ENCODE measurements at places on chromosomes 11 and 22. TPM values are rescaled to one million over a fixed set of nuclear protein-coding genes. Genes with fewer than 3 reads are reported as not detected.

GRCh38 chr11:63906585-63906984, 10.4 kb downstream of the RCOR2 start:
- peaks cover 3% of the 10 kb centered on the region for H3K36me3 ChIP-seq
- peak; percentile 46 for DNase-seq
- 0 out of 2 replicates have a peak, but pooled peaks cover 5% of the 10 kb centered on the region for H3K4me1 ChIP-seq
- H3K27me3 ChIP-seq = no peaks in the 10 kb centered on the region
- no peak overlapping the region for H3K27ac ChIP-seq

DNA sequence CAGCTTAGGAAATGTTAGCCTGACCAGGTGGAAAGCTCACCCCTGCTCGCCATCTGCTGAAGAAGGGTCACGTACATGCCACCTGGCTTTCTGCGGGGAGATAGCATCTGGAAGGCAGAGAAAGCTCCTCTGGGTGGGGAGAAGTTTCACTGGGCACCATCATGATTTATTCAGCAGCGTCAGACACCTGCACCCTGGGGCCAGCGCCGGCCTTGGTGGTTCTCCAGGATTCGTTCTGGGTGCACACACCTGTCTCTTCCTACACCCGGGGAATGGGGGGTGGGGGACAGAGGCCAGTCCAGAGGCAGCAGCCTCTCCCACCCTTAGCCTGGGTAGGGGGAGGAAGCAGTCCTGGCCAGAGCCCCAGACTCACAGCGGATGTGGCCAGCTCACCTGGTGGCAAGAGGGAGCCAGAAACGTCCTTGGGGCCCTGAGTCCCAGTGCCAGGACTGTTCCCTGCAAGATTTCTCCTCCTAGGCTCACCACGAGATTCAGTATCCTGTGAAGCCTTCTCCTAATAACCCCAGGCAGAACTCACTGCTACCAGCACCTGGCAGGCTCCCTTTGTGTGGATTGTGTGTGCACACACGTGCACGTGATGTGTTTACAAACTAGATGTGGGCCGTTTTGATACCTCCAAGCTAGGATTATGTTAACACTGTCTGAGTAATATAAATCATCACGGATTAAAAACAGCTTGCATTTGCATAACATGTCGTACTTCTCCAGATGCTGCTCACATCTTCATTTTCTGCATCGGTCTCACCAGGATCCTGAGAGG, 17.3 kb upstream of the RASD2 start:
- no peaks in the 10 kb centered on the region for H3K27me3 ChIP-seq
- H3K36me3 ChIP-seq = no peaks in the 10 kb centered on the region
- H3K4me1 ChIP-seq = no peaks in the 10 kb centered on the region
- no peak for DNase-seq
- H3K27ac ChIP-seq = no peak overlapping the region

GRCh38 chr22:47566491-47566890, 804.0 kb downstream of the TBC1D22A start:
- no peak for DNase-seq
- H3K27me3 ChIP-seq = no peaks in the 10 kb centered on the region
- H3K4me3 ChIP-seq = no peak overlapping the region
- H3K27ac ChIP-seq = no peak overlapping the region
- no peaks in the 10 kb centered on the region for H3K4me1 ChIP-seq

DNA sequence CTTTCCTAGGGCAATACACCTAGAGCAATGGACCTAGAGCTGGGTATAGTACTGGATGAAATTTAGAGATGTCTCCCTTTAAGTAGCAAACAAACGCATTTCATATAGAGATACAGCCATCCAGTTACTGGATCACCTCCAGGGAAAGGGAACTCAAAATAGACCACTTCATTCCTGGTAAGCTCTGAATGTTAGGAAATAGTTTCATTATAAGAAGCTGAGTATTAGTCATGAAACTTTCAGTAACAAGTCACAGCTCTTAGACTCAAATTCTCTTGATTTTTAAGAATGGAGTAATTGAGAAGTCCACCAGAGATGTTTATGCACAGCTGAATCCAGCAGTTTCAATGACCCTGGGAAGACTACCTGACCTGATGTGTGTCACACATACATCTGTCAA, 221.9 kb downstream of the FAM76B start:
- H3K4me3 ChIP-seq = no peak overlapping the region
- H3K36me3 ChIP-seq = no peaks in the 10 kb centered on the region
- no peak for DNase-seq
- H3K4me1 ChIP-seq = no peaks in the 10 kb centered on the region
- no peak overlapping the region for H3K27ac ChIP-seq

DNA sequence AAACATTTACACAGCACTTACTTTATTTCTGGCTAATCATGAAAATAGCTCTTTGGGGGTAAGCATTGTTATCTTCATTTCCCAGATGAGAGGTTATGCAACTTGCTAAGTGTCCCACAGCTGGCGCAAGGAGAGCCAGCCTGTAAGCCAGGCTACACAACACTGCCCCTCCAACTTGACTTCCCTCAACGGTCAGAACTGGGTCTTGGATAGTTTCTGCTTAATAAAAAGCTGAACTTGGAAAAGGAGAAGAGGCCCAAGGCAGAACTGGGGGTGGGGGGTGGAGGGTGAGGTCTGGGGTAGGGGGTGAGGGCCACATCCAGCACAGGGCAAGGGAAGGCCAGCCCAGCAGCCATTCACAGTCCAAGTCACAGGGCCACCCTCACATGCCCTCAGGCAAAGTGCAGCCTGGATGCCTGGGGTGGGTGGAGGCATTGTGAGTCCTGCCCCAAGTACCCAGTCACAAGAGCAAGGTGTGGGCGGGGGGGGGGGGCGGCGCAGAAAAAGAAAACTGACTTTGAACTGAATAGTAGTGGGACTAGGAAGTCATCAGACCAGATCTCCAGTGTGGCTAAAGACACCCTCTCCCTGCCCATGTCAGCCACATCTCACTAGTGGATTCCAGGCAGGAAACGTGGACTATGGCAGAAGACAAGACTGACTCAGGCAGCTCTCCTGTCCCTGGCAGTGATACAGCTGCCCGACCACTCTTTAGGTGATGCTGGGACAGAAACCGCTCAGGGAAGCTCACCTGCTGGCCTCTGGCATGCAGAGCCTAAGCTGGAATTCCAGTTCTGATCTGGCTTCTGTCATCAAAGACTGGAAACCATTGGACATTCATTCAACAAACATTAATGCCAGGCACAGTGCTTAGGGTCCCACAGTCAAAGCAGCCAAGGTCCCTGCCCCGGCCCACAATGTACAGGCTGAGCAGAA, 52.4 kb downstream of the PACSIN2 start:
- H3K27ac ChIP-seq = peak overlapping the region; percentile 79
- H3K27me3 ChIP-seq = no peaks in the 10 kb centered on the region
- no peaks in the 10 kb centered on the region for H3K36me3 ChIP-seq
- H3K4me3 ChIP-seq = no peak overlapping the region

- DNase-seq = no peak
- no peak overlapping the region for H3K27ac ChIP-seq
- H3K36me3 ChIP-seq = no peaks in the 10 kb centered on the region
- no peaks in the 10 kb centered on the region for H3K4me1 ChIP-seq
These were observed 18.5 kb downstream of the COMMD9 start for GRCh38 chr11:36270701-36271100.

DNA sequence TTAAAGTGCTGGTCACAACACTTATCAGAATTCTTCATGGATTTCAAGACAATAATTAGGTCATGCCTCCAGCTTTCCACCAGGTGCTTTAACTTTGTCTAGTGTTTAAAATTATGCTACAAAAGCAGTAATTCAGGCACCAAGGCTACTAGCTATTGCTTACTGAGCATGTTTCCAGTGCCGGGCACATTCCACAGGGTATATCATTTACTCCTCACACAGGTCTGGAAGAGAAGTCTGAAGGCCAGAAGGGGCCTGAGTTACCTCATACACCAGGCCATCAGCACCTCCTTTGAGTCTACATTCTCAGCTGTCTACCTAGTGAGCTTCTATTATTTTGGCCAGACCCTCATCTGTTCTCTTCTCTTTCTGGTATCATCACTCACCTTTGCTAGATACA, 41.7 kb upstream of the LMO2 start:
- DNase-seq = no peak
- H3K4me1 ChIP-seq = no peaks in the 10 kb centered on the region
- no peak overlapping the region for H3K4me3 ChIP-seq

GRCh38 chr11:43359422-43359818, 700 bp downstream of the TTC17 start:
- peaks cover 4% of the 10 kb centered on the region for H3K4me1 ChIP-seq
- H3K4me3 ChIP-seq = peak overlapping the region; percentile 93
- H3K27ac ChIP-seq = peak overlapping the region; percentile 98
- H3K27me3 ChIP-seq = no peaks in the 10 kb centered on the region

DNA sequence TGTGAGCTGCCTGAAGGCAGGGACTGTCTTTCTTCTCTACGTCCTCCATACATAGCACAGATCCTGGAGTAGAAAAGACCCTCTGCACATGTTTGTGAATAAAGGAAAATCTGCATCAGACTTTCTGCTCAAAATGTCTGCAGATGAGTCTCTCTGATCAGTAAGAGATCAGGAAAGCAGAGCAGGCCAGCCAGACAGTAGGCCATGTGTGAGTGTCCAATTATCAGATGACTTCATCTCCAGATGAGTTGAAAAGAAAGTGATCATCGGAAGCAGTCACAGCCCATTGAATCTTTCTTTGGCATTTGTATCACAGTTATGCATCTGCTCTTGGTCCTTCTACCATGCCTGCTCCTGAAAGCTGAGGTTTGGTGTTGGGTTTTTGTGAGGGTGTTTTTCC, 298.7 kb upstream of the NCAM1 start:
- 0 out of 2 replicates have a peak, but pooled peaks cover 2% of the 10 kb centered on the region for H3K27me3 ChIP-seq
- no peaks in the 10 kb centered on the region for H3K4me1 ChIP-seq
- no peak overlapping the region for H3K27ac ChIP-seq

USP2 gene
- 14.4 TPM for total RNA-seq

ANGPTL5 gene
- total RNA-seq = not detected

UVRAG gene
- total RNA-seq = 30.4 TPM

SOX6 gene
- total RNA-seq = 24.0 TPM

Data from Caco-2 (cell line).